ENCODE measurements at places on chromosomes 5 and 9.

GRCh38 chr5:122129306-122129705 is at the start of gene ZNF474:
TSS of gene ZNF474 (plus strand) at chr5:122129546. CDS start at chr5:122151991, 22,445 bp downstream.
- DNase-seq = no peak

DNA sequence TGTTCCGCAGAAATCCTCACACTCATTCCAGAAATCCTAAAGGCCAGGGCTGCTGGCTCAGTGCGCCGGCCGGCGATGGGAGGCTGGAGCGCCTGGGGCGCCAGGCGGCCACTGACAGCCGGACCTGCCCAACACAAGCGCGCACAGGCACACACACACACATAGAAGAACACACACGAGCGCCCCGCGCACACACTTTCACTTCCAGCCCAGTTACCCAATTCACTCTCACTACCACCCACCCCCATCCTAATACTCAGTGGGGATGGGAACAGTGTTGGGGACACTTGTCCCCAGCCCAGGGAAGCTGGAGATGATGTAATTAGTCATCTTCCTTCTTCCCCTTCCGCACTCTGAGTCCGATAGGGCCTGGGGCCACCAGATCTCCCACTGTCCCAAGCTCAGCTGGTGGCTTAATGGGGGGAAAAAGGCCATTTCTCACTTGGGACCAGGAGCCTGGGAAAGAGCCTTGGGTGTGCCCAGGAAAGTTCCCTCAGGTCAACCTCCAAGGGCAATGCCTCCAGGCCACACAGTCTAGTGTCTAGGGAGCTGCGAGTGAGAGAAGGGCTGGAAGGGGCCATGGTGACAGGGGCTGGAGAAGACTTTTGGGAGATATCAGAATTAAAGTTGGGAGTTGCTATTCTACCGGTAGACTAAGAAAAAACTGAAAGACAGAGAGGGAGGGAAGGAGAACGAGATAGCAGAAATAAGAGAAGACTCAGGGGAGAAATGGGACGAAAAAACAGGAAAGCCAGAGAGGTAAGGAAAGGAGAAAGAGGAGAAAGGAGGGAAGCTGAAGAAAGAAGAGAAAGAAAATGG is 1.7 kb downstream of the EBF1 start:
- no peak for DNase-seq

- peak; percentile 97 for DNase-seq
These were observed 76.6 kb downstream of the ZSWIM6 start for GRCh38 chr5:61408476-61409168.

- DNase-seq = no peak
These were observed 389.1 kb upstream of the WWC1 start for GRCh38 chr5:167902298-167902697.

- DNase-seq = no peak
These were observed at the start of gene ABCA2 for GRCh38 chr9:137027369-137028262. TSS of gene ABCA2 (minus strand) at chr9:137028237. CDS start at chr9:137028140, 97 bp downstream.

GRCh38 chr5:38938424-38938823 is 92.6 kb downstream of the OSMR start:
- DNase-seq = no peak

DNA sequence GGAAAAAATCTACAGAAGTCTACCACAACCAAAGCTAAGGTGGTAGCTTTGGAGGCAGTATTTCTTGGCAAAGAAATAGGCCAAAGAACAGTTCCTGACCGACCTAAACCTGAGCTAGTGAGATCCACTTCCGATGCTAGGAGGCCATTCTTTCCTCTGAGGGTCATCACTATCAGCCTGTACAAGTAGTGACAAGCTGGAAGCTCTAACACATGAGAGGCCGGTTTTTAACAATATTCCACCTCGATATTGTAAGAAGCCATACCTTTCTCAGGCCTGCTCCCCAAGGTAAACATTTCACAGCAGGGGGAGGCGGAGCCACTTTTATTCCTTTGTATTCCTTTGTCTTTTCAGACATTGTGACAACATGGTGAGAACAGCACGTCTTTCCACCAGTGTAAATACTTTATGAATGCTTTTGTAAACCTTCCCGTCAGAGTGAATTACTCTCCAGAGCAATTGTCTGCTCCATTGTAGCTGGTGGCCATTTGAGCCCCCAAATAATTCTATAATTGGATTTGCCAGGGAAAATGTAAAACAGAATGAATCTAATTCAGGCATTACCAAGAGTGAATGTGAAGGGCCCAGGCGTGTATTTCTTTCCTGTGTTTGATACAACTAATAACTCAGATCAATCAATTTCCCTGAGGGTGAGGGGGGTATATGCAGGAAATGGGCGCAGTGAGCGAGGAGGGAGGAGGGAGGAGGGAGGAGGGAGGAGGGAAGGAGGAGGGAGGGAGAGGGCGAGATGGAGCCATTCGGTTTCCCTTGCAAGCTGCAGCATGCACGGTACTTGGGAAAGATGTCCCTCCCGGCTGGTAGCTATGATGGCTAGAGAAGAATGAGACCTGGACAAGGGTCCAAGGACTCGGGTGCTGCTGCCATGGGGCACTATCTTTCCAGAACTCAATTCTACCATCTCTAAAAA is 166.6 kb downstream of the CDK5RAP2 start:
- DNase-seq = no peak

GRCh38 chr5:40518485-40518917 is 161.2 kb upstream of the PTGER4 start:
- no peak for DNase-seq

- DNase-seq = no peak
These were observed 108.7 kb downstream of the MUSK start for GRCh38 chr9:110777196-110777875.

DNA sequence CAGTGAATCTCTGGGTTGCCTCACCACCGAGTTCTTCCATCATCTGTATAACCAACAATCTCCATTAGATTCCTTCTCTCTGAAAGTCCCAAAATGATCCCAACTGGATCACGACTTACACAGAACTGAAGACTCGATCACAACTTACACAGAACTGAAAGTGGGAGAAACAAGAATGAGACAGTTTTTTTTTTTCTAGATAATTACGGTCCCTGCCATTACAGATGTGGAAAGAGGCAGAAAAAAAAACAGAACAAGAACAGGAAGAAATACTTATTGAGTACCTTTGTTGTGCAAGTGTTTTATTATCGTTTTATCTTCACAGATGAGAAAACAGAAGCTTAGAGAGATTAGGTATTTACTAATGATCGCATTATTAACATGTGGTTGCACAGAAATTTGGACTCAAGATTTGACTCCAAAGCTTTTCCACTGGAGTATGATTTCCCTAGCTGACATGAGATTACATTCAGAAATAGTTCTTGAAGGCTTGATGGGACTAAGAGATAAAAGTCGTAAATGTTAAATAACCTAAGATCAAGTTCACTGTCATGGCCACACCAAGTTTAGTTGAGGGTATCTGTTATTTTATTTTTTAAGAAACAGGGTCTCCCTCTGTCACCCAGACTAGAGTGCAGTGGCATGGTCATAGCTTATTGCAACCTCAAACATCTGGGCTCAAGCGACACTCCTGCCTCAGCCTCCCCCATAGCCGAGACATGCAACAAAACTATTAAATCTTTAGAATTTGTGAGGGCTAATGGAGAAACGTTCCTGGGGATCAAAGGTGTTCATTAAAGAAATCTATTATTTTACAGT is 8.9 kb downstream of the PLK2 start:
- DNase-seq = no peak

GRCh38 chr9:123537809-123538208 is 181.8 kb downstream of the CRB2 start:
- no peak for DNase-seq

GRCh38 chr5:9112520-9113291 is 433.2 kb downstream of the SEMA5A start:
- DNase-seq = no peak

- DNase-seq = no peak
These were observed 11.2 kb downstream of the FXN start for GRCh38 chr9:69046723-69047122.

- peak; percentile 82 for DNase-seq
These were observed 5.2 kb upstream of the IRF1 start for GRCh38 chr5:132495667-132496190.

DNA sequence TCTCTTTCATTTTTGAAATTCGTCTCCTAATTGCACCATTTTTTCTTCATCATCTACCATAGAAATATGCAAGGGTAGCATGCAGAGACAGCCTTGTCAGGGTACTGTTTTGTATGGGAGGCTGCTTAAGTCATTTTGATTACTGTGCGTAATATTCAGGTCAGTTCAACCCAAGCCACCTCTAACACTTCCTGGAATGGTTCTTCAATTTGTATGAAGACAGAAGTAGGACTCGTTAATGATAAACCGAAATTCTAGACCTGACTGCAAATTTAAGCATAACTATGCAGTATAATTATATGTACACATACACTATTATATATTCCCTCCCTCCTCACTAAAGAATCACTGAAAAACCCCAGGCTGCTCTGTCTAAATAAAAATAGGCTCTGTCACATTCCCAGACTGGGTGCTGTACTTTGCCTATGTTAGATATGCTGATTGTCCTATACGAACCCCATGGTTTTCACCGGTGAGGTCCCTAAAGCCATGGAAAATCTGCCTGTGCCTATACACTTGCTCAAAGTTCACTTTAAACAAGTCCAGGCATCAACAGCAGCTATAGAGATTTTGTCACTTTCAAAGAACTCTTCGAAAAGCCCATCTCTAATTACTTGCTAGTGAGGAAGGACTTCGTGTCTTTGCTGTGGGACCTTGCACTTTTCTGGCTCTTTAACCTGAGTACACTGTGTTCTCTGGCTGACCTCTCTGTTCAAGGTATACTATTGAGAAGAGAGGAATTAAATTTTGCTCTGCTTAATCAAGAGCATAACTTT is 352.1 kb upstream of the CD180 start:
- no peak for DNase-seq

DNA sequence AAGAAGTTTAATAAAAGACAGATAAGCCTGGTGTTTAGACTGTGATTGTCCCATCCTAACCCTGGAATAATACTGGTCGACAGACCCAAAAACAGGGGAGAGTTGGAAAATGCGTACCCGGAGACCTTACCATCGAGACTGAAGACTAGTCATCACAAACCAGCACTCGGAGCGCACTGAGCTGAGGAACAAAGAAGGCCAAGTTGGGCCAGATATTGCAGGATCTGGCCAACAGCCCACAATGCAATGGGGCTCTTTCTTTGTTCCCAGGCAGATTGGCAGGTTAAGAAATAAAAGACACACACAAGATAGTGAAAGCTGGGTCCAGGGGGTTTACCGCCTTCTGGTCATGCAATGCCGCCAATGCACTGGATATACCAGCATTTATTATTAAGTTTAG is 188.7 kb upstream of the RAI14 start:
- no peak for DNase-seq

GRCh38 chr9:93660352-93661046 is 84.1 kb downstream of the PHF2 start:
- DNase-seq = no peak

GRCh38 chr5:114332493-114332892 is 29.4 kb upstream of the KCNN2 start:
- DNase-seq = no peak

GRCh38 chr5:161274951-161275350 is 271.6 kb downstream of the GABRB2 start:
- DNase-seq = no peak

DNA sequence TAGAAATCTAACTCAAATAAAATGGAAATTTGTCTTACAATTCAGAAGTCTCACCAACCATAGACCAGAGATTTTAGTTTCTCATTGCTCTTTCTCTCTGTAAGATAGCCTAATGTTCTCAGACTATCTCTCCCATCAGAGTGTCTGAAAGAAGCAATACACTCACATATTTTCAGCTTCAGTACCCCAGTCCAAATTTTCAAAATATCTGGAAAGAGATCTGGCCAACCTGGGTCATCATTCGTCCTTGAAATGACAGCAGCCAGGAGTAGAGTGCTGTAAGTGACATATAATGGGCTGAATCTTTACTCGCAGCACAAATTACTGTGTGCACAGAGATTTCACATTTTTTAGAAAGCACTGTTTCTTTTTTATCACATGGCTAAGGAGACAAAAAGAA is 313.3 kb upstream of the PRR16 start:
- DNase-seq = no peak

GRCh38 chr9:129990269-129991010 is 52.5 kb downstream of the FNBP1 start:
- DNase-seq = no peak

- no peak for DNase-seq
These were observed 38.8 kb upstream of the TENT4A start for GRCh38 chr5:6674421-6674820.

GRCh38 chr5:154444556-154445421 is 1.0 kb upstream of the SAP30L start:
- no peak for DNase-seq

GRCh38 chr5:154165886-154166285 is 24.6 kb upstream of the GALNT10 start:
- DNase-seq = no peak

DNA sequence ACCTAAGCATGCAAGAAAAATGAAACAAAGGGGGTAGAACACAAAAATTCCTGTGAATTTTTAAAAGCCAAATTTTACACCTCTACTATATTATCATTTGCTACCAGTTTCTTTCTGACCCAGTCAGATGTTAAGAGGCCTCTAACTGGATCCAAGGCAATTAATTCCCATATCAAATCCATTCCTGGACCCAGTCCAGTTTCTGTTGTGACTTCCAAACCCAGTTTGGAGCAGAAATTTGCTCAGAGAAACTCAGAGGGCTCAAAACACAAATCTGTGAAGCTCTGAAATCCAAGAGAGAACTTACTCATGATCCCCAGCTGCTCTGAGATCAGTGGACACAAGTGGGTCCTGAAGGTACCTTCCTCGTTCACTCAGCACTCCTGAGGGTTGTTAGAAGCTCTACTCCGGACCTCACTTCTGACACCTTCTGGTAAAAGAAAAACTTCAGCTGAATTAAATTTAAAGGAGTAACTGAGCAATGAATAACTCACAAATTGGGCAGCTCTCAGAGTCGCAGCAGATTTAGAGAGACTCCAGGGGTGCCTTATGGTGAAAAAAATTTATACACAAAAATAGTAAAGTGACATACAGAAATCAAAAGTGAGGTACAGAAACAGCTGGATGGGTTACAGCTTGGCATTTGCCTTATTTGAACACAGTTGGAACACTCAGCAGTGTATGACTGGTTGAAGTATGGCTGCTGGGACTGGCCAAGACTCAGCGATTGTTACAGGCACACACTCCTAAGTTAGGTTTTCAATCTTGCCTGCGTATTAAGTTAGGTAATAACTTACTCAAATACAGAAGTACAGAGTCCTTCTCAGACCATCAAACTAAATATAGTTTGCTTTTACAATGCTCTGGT is 32.4 kb downstream of the INSL4 start:
- no peak for DNase-seq

GRCh38 chr9:96603305-96604003 is 16.2 kb downstream of the CDC14B start:
- no peak for DNase-seq
